Brain (organoid and tissue), 16 donors: ENCODE measurements at places on chromosomes 2 and 18. TPM values are rescaled to one million over a fixed set of nuclear protein-coding genes. Genes with fewer than 3 reads are reported as not detected.

The ACKR3 gene
- polyA plus RNA-seq, result 7.3 TPM

The ABCA12 gene
- polyA plus RNA-seq, result not detected

The UCN gene
- polyA plus RNA-seq, result 0.93 TPM

The DSG1 gene
- 0.05 TPM for polyA plus RNA-seq

The GATA6 gene
- not detected for polyA plus RNA-seq

The ERBB4 gene
- polyA plus RNA-seq, result 0.81 TPM

The CNNM3 gene
- polyA plus RNA-seq, result 21.5 TPM

The NMS gene
- not detected for polyA plus RNA-seq

The OXER1 gene
- polyA plus RNA-seq, result 0.24 TPM

The NEU4 gene
- polyA plus RNA-seq, result 4.4 TPM

The IL1RL1 gene
- 1.7 TPM for polyA plus RNA-seq

The PSMA8 gene
- not detected for polyA plus RNA-seq

The TFCP2L1 gene
- 11.5 TPM for polyA plus RNA-seq

The THSD7B gene
- polyA plus RNA-seq, result 1.8 TPM

The PKP4 gene
- polyA plus RNA-seq, result 76.0 TPM

The SERPINB10 gene
- polyA plus RNA-seq, result not detected

The OTOS gene
- 3.5 TPM for polyA plus RNA-seq

The SPP2 gene
- polyA plus RNA-seq, result not detected

The GREB1 gene
- polyA plus RNA-seq, result 11.3 TPM

The IL1RN gene
- polyA plus RNA-seq, result not detected

The GCKR gene
- not detected for polyA plus RNA-seq

The PLGLB1 gene
- 1.0 TPM for polyA plus RNA-seq

The FHL2 gene
- 6.5 TPM for polyA plus RNA-seq

The ARHGEF4 gene
- 47.6 TPM for polyA plus RNA-seq
